RPMI7951 (cell line): ENCODE measurements at places on chromosomes 12 and 14.

- DNase-seq, result no peak
Measured at GRCh38 chr12:11707535-11707934, 58.1 kb downstream of the ETV6 start.

- peak; percentile 6 for DNase-seq
Measured at GRCh38 chr12:94792693-94793092, 142.3 kb upstream of the TMCC3 start.

DNA sequence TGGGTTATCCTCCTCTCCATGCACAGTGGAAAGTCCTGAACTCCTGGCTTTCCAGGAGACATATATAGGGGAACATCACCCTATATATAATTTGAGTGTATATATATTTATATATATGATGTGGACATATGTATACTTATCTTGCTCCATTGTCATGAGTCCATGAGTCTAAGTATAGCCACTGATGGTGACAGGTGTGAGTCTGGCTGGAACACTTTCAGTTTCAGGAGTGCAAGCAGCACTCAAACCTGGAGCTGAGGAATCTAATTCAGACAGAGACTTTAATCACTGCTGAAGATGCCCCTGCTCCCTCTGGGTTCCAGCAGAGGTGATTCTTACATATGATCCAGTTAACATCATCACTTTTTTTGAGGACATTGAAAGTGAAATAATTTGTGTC, 4.4 kb downstream of the SSTR1 start:
- no peak for DNase-seq

DNA sequence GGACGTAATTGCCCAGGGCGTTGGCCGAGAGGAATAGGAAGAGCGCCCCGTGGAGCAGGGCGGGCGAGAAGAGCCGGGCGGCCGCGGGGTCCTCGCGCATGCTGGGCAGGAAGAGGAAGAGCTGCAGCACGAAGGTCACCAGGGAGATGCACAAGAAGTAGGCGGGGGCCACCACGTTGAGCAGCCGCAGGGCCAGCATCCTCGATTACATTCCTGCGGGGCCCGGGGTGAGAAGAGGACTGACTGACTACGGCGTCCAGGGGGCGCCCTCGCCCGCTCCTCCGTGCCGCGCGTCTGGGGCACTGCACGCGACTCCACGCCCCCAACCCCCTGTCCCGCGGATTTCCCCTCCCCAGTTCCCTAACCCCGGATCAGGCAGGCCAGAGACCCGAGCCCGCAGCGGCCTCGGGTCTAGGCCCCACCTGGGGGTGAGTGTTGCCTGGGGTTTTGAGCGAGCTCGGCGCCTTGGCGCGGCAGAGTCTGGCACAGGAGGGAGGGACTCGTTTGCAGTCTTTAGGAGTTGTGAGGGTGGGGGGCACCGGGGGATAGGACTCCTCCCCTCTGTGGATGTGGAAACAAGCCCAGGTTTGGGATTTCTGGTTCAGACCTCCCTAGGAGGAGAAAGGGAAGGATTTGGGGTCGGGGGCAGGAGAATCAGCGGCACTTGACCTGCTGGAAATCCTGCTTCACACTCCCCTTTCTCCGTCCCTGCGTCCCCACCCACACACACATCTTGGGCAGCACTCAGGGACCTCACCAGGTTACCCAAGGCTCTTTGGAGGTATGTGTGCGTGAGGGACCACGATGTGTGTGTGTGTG, 1.8 kb downstream of the ZDHHC22 start:
- DNase-seq, result no peak

- DNase-seq, result no peak
Measured at GRCh38 chr12:29086325-29087271, 62.5 kb upstream of the FAR2 start.

- no peak for DNase-seq
Measured at GRCh38 chr14:70002589-70003346, 123.6 kb downstream of the SMOC1 start.

GRCh38 chr12:6553051-6553868, 2.6 kb downstream of the IFFO1 start:
- DNase-seq, result peak; percentile 98

- DNase-seq, result no peak
Measured at GRCh38 chr14:93047661-93048060, 68.1 kb downstream of the ITPK1 start.

DNA sequence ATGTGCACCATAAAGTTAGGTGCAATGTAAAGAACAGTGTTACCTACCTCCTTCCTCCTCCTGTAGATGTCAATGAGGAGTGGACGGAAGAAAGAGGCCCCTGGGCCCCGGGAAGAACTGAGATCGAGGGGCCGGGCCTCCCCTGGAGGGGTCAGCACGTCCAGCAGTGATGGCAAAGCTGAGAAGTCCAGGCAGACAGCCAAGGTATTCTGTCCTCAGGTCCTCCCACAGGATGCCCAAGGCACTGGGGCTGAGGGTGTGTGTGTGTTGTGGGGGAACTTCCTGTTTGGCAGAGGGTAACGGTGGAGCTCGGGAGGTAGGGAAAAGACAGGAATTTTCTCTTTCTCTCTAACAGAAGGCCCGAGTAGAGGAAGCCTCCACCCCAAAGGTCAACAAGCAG, 6.4 kb downstream of the ATN1 start:
- DNase-seq, result no peak

DNA sequence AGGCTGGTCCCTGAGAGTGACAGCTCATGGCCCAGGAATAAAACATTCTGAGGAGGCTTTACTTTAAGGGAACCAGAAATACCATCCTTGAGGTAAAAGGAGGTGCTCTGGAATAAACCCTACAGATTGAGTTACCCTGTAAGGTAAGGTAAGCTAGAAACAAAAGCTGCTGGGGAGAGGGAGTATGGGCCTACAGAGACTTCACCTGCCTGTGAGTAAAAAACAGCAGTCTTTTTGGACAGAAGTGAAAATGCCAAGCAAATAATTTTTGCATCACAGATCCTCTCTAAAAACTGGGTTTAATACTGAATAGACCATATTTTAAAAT, 41.2 kb downstream of the CORO1C start:
- no peak for DNase-seq

DNA sequence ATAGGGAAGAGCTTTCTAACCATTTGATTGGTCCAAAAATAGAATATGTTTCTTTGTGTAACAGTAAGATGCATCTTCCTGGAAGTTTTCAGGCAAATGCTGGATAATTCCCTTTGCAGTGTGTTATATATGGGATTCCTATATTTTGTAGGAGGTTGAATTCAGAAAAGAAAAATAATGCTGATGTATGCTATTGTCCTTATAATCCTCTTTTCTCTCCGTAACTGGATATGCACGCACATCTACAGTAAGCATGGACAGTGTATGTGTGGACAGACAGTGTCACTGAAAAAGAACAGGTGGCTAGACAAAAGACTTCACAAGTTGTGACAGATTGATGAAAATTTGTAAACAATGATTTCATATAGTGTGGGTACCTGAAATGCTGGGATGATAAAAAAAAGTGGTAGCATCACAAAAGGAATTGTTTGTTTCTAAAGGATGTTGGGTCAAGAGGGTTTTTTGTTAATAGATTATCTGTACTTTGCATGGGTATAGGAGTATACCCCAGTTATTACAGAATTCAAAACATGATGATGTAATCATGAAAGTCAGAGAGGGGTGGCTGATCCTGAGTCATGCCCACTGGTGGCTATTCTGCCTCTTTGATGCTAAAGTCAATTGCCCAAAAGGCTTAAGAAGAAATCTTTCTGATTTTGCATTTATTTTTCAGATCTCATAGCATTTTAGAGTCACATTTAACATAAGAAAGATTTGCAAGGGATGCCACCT, 160.7 kb upstream of the TMTC1 start:
- DNase-seq, result no peak

DNA sequence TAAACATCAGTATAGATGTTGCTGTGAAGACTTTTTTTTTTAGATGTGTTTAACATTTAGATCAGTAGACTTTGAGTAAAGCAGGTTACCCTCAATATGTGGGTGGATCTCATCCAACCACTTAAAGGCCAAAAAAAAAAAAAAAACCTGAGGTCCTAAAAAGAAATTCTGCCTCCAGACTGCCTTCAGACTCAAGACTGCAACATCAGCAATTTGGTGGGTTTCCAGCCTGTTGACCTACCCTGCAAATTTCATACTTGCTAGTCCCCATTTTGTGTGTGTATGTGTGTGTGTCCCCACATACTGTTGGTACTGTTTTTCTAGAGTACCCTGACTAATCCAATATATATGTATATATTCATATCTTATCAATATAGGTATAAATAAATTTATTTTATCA, 55.6 kb downstream of the OSBPL8 start:
- no peak for DNase-seq

GRCh38 chr12:39692258-39692853, 72.8 kb upstream of the ABCD2 start:
- no peak for DNase-seq

- peak; percentile 75 for DNase-seq
Measured at GRCh38 chr12:68497702-68498101, 113.0 kb upstream of the RAP1B start.

DNA sequence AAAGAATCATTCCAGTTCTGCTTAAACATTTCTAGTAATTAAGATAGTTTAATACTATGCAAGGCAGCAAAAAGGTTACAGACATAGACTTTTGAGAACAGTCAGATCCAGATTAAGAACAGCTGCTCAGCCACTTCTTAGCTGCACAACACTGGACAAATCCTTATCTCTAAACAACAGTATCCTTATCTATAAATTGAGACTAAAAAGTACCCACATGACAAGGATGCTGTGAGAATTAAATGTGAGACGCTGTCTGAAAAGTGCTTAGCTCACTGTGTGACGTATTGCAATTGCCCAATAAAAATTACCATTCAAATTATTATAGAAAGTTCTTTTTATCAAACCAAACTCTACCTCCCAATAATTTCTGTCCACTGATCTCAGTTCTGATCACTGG, 35.5 kb downstream of the BORCS5 start:
- DNase-seq, result no peak

GRCh38 chr12:124241776-124242528, 52.9 kb upstream of the RFLNA start:
- no peak for DNase-seq

DNA sequence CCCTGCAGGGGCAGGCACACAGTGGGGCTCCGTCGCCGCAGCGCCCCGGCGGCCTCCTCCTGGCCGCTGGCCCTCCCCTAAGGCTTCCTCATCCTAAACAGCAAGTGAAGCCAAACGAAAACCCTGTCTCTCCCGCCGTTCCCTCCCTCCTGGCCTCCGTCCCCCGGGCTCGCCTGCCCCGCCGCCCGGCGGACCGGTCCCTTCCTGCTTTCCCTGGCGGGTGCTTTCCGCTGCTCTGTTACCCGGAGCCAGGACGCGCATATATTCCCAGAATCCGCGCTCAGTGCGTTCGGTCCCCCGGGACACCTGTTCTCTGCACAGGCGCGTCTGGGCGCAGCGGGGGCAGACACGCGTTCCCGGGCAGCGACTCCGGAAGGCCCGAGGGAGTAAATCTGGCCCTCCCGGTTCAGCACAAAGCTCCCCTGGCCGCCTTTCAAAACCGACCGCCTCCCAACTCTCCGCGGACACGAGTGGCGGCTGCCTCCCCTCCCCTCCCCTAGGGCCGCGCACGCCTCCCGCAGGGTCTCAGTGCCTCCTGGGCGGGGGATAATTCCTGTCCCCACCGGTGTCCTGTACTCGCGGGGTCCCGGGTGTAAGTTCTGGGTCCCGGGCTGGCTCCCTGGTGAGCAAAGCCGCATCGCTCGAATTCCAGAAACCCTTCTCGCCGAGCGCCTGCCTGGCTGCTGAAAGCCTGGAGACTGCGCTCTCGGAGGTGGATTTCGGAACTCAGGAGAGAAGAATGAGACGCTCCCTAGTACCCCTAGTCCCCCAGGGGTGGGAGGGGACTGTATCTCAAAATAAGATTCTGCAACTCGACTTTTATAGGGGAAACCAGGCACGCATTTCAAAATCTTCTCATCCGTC, 21.4 kb upstream of the CEP170B start:
- no peak for DNase-seq

DNA sequence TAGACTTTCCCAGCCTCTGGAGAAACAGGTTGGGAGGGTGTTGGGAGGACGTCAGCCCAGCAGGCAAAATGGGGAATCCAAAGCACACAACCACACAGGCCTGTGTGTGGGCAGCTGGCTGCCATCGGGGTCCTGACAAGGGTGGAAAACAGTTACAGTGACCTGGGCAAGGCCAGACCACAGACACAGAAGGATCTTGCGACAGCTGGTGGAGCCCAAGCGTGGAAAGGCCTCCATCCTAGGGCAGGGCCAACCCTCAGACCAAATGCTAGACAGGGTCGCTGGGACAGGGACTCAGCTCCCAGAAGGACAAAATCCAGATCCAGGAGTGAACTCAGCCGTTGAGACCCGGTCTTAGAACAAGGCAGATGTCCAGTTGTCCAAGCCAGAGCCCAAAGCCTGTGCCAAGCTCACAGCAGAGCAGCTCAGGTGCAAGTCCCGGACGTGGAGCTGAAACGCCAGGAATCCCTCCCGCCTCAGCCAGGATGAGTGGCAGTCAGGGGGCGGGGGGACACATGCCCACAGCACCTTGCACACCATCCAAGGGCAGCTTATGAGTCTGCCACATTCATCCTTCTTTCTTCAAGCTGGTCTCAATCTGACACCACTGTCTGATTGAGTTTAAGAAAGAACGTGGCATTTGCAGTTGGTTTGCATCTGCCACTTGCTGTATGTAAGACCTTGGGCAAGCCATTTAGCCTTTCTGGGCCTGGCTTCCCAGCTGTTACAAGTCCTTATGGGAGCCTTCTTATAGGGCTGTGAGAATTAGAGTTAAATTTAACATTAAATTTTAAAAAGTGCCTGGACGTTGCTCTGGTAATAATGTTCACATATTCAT, 37.6 kb downstream of the DEGS2 start:
- no peak for DNase-seq

DNA sequence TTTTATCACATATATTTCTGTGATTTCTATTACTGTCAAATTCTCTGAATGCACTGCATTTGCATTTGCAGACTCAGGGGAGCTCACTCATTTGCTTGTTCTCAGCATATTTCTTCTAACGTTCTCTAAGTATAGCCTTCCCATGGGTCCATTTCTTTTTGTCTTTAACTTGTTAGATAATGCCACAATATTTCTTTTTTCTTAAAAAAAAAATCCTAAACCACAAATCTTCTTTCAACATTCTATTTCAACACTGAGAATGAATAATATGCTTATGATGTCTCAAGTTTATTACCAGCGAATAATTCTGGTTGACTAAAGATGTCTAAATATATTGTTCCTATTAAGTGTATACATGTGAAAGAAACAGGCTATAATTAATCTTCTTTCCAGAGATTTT, 200.2 kb downstream of the ANO6 start:
- DNase-seq, result no peak

GRCh38 chr14:20971705-20972021, 16.4 kb downstream of the RNASE2 start:
- DNase-seq, result no peak

DNA sequence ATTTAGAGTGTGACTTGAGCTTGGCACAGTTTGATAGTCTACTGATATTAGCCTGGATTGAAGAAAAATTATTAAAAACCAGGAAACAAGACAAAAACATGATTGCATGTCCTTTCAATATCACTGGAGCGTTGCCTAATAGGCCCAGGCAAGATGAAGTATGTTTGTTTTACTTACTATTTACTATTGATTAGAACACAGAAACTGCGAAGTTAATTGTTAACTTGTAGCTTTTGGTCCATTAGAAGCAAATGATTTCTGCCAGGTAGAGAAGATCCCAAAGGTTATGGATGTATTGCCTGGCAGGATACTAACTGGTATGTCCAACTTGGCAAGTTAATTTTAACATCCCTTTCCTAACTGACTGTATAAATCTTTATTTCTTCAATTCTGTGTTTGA, 268.9 kb downstream of the ETNK1 start:
- no peak for DNase-seq

- DNase-seq, result no peak
Measured at GRCh38 chr14:75851574-75851866, 130.3 kb downstream of the TGFB3 start.
